ENCODE measurements at places on chromosomes 7 and 10. TPM values are rescaled to one million over a fixed set of nuclear protein-coding genes. Genes with fewer than 3 reads are reported as not detected.

The ASAH2 gene
- total RNA-seq: 7.3 TPM

The COL13A1 gene
- 27.9 TPM for total RNA-seq

The SLC39A12 gene
- not detected for total RNA-seq

The ASZ1 gene
- not detected for total RNA-seq

All from cardiac atrium fibroblast (primary cell).